ENCODE measurements at places on chromosomes 3 and 15.

GRCh38 chr15:93358166-93359059 is 269.4 kb upstream of the RGMA start:
- no peak for DNase-seq

- peak; percentile 41 for DNase-seq
Observed at GRCh38 chr15:38563723-38564519, 693 bp downstream of the RASGRP1 start.

- DNase-seq, result peak; percentile 51
Observed at GRCh38 chr3:127233371-127233770, 40.4 kb downstream of the PRR23E start.

- DNase-seq, result no peak
Observed at GRCh38 chr15:88741046-88741445, 62.2 kb upstream of the ACAN start.

DNA sequence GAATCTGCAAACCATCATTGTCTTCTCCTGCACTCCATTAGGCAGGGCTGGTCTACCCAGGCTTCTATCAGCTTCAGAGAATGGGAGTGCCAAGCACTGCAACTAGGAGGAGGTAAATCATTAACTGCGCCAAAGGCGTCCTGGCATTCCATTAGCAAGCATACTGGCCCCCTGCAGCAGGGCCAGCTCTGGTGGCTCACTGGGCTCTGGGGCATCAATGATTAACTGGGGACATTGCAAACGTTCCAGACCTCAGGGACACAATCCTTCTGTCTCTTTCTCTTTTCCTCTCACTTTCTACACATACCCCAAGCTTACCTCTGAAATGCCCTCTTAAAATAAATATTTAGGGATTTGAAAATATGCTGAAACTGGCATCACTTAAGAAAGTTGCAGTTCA is 129.0 kb downstream of the MYLK start:
- no peak for DNase-seq

- no peak for DNase-seq
Observed at GRCh38 chr3:108053067-108053466, 37.8 kb downstream of the CD47 start.

GRCh38 chr3:125039131-125040100 is 16.4 kb downstream of the HEG1 start:
- DNase-seq, result no peak

GRCh38 chr3:107589454-107589853 is 66.7 kb downstream of the BBX start:
- no peak for DNase-seq

GRCh38 chr3:180974286-180974685 is 15.2 kb downstream of the DNAJC19 start:
- no peak for DNase-seq

DNA sequence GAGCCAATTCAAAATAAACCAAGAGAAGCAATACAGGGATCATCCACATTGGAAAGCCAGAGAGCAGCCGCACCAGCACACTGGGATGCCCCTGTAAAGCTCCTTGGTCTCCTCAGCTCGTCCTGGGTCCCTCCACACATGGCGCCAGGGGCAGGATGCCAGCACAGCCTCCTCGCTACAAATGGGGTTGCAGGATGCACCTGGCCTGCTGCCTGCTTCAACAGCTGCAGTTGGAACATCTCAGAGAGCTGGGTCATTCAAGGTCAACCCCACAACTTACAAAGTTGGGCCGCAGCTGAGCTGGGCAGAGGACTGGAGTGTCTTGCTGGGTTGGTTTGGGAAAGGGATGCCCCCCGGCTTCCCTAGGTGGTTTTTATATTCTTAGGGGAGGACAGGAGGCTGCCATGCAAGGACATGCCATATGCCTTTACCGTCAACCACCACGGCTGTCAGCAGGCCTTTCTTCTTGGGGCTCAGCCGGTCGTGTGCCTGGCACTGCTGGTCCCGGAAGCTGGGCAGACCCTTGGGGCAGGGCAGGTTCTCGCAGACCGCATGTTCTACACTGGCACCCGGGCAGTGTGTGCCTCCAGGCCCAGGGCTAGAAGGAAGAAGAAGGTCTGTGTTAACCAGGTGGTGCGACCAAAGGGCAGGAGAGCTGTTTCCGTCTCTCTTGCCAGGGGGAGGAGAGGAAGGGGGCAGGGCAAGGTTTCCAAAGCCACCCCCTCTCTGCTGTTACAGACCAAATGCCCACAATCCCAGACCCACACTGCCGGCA is 225.2 kb downstream of the ADAMTS17 start:
- DNase-seq, result no peak

DNA sequence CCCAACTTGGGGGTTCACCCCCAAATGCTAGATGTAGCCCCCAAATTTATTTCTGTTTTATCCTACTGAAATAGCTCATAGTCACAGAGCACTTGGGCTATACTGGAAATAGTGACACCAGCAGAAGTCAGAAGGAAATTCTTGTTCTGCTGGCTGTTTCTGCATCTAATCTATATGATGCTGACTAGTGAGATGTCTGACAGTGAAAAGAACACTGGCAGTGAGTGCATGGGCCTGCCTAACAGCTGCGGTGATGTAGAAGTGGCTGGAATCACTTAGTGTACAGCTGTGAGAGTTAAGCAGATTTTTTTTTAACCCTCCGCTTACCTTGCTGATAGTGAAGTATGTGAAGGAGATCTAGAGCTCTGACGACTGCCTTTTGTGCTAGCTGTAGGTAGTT is 14.0 kb downstream of the TTC14 start:
- no peak for DNase-seq

GRCh38 chr3:114452937-114453336 is 159.1 kb downstream of the TIGIT start:
- DNase-seq, result no peak

DNA sequence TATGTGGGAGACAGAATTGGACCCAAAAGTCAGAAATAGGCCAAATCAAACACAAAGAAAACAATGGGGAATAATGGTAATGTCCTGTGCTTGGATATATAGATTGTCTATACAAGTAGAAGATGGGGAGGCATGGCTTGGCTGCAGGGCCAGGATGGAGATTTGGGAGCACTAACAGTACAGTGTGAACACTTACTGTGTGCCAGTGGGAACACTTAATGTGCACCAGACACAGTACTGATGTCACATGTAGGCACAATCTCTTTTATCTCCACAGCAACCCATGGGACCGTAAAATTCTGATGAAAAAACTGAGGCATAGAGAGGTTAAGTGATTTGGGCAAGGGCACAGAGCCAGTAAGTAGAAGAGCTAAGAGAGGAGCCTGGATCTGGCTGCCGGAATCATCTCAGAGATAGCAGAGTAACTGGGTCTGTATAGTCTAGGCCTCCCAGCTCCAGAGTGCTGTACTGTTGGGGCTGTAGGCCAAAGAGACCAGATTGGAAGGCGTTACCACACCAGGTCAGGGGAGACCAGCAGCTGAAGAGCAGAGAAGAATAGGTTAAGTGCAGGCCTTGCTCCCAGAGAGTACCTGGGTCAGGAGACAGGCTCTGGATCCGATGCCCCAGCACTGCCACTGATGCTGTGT is 63.3 kb downstream of the RLBP1 start:
- DNase-seq, result no peak

DNA sequence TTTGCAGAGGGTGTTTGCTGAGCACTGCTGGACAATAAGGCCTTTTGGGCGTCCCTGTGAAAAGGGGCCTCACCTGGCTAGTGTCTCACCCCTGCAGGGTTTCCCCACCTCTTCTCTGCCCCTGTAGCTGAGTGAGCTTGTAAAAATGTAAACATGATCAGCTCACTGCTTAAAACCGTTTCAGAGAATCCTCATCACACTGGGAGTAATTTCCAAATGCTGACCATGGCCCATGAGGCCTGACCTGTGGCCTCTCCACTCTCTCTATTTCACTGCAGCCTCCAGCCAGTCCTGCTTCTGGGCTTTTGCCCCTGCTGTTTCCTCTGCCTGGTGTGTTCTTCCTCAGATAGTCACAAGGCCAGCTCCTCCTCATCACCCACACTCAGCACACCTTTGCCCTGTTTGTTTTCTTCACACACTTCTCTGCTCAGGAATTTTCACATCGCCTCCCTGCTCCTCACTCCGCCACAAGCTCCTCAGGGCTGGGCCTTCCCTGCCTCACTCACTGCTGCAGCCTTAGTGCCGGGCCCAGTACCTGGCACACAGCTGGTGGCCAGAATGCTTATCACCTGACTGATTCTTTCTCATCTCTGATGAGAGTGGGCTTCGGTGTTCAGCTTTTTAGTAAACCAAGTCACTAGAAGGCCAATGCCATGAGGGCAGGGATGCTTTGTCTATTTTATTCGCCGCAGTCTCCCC is 79.3 kb upstream of the SEC13 start:
- no peak for DNase-seq

DNA sequence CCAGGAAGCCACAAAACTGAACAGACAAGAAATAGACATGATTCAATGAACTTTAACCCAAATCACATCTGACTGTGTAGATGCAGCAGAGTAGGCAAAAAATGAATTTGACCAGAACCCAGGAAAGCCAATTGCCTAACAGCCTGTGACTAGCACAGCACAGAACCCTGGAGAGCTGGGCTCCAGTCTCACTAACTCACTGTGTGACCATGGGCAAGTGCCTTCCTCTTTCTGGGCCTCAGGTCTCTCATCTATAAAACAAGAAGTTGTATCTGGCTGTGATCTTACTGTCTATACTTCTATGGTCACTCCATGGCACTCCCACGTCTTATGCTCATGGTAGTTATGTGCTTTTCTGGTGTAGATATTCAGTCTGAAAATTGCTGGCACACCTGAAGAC is 48.1 kb upstream of the USP3 start:
- DNase-seq, result no peak

DNA sequence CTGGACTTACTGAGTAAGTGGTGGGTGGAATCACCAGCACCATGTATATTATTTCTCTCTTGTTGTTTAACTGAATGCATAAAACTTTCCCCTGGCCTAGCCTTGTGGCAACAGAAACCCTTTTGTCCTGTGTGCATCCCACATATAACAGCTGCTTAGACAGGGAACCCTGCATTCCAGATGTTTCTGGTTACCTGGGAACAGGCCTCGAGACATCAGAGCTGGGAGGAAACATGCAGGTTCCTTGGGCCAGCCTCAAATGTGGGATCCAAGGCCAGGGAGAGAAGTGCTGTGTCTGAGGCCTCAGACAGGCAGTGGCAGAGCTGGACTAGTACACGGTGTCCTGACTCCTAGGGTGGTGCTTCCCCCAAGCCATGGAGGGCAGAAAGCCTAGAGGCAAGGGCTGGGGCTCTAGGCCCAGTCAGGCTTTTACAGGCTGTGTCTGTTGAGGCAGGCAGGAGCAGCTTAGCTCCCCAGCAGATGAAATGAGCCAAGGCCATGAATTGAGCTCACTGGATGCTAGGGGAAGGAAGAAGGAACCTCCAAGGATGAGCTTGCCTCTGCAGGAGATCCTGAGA is 57.7 kb downstream of the ITGA11 start:
- no peak for DNase-seq

DNA sequence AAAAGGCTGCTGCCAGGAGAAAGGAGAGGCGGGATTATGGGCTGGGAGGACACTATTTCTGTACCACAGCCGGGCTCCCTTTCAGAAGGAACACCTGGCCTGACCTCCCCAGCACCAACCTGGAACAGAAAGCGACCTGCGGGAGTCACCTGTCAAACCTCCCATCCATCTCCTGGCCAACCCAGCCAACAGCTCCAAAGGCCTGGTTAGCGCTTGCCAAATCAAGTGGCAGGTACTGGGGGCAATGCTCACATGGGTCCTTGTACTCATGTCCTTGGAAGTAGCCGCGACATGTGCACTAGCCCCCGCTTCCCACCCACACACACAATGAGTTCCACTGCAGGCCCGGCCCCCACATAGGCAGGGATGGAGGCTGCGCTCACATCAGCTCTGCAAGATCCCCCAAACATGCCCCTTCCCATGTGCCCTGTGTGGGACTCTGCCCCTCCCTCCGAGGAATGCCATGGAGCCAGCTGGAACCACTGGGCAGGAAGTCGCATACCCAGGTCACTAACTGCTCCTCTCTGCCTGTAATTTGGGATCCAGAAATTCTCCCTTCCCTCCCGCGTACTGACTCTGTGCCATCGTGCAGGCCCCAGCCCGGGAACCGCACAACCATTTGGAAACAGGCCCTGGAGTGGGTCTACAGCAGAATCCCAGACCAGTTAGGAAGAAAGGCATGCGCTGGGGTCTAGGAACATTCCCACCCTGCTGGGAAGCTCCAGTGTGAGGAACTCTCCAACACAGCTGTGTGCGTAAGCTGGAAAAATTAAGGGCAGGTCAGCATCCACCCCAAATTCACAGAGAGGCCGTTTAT is 98.9 kb downstream of the LRIG1 start:
- no peak for DNase-seq

DNA sequence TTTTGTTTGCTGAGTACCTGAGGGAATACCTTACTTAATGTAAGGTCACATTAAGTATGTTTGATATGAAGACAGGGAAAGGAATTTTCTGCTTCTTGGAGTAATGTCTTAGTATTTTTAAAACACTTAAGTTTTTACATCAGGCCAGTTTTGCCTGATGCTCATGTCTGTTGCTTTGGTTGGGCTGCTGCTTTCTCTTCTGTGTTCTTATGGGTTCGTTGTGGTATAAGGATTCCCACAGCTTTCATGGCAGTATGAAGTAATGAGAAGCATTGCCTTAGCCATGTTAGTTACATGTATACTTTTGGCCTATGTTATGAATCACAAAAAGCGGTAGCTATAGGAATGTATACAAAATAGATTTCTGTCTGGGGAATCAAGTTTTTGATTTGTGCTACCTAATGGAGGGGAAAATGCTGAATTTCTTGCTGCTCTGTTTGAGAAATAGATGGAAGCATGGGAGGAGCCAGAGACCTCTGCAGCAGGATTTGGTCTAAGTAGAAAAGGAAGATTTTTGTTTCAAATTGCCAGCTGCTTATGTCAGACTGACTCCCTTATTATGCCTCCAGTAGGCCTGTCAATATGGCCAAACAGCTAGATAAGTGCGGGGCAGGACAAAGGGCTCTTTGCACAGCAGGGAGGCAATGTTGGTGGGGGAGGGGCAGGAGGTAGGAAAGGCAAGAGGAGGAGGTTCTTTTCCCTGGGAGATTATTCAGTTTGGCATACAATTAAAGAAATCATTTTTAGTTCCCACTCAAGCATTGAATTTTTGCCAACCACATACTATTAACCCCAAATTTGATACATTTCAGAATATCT is 5.2 kb downstream of the SETD5 start:
- DNase-seq, result no peak

- no peak for DNase-seq
Observed at GRCh38 chr15:51369451-51369761, 28.0 kb downstream of the GLDN start.

- DNase-seq, result no peak
Observed at GRCh38 chr3:71262364-71263265, 320.9 kb downstream of the FOXP1 start.

DNA sequence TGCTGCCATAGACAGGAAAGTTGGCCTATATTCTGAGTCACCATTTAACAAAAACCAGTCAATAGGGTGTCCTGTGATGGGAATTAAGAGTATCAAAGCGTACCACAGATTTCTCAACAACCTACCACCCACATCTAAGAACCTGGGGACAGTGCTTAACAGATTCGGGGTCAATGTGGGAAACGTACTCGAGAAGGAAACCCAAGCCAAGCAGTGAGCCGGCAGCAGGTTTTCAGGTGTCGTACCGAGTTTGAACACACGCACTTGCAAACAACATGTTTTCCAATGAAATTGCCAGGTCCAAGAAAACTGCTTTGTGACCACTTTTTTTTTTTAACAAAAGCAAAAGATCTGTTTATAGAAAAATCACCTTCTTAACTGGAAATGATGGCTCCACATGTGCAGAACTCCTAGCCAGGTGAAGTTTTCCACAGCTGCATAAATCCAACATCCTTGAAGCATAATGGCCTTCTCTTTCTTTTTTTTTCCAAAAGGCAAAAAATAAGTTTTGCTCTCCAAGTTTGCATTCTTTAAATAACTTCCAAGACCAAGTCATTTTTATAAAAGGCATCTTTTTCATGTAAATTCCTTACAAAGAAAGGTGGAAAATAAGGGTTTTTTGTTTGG is 45.7 kb downstream of the ADAMTS17 start:
- DNase-seq, result no peak

- no peak for DNase-seq
Observed at GRCh38 chr15:54519577-54519976, 541.3 kb downstream of the UNC13C start.

Data from M059J (cell line).